ENCODE measurements at places on chromosomes 7 and 10. TPM values are rescaled to one million over a fixed set of nuclear protein-coding genes. Genes with fewer than 3 reads are reported as not detected.

GRCh38 chr7:4173615-4174014, 508.5 kb upstream of the FOXK1 start:
- no peaks in the 10 kb centered on the region for H3K27me3 ChIP-seq
- no peaks in the 10 kb centered on the region for H3K4me1 ChIP-seq
- no peaks in the 10 kb centered on the region for H3K36me3 ChIP-seq
- no peak overlapping the region for H3K4me3 ChIP-seq
- DNase-seq, result no peak
- H3K27ac ChIP-seq, result no peak overlapping the region

GRCh38 chr7:136138991-136139390, 161.8 kb upstream of the MTPN start:
- H3K4me1 ChIP-seq, result no peaks in the 10 kb centered on the region
- H3K27ac ChIP-seq, result no peak overlapping the region
- DNase-seq, result no peak
- no peak overlapping the region for H3K4me3 ChIP-seq

DNA sequence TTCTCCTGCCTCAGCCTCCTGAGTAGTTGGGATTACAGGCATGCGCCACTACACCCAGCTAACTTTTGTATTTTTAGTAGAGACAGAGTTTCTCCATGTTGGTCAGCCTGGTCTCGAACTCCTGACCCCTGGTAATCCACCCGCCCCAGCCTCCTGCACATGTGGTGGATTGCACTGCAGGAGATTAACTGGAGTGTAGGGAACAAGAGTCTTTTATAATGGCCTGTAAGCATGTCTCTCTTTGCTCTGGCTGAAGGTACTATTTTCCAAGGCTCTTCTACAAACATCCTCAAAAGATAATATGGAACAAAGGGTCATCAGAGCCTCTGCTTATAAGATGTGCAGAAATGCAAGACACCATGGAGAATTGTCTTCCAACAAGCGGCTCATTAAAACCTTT, 3.2 kb downstream of the TOMM7 start:
- no peak overlapping the region for H3K4me3 ChIP-seq
- peaks cover 6% of the 10 kb centered on the region for H3K27me3 ChIP-seq
- H3K4me1 ChIP-seq, result peaks cover 36% of the 10 kb centered on the region
- H3K36me3 ChIP-seq, result peaks cover 39% of the 10 kb centered on the region
- no peak overlapping the region for H3K27ac ChIP-seq
- no peak for DNase-seq

DNA sequence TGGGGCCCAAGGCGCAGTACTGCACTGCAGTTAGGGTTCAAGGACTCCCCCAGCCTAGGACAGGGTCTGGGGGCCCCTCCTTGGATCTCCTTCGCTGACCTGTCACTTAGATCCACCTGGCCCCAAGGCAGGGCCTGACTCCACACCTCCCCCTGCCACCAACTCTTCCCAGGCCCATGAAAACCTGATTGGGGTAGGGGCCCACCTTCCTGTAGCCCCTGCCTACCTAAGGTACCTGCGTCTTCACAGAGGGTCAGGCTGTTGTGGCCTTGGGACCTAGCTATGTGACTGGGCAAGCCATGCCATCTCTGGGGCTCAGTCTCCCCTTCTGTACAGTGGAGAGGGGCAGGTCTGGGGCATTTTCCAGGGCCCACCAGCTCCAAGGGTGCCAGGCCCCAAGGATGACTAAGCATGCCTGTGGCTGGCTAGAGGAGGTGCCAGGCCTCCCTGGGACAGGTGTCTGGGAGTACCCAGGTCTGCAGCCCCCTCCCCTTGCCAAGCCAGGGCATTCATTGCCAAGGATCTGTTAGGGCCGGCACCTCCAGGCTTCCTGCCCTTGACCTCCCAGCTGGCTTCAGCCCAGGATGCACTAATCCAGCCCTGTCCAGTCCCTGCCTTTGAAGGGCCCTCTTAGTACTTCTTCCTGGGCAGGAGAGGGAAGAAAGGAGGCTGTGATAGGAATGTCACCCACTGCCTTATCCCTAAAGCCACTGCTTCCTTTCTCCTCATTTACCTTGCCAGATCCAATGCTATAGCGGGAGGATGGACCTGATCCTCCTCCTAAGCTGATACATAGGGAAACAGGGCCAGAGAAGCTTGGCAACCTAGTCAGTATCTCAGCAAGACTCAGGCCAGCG, 1.3 kb downstream of the LIMK1 start:
- peak overlapping the region; percentile 87 for H3K4me3 ChIP-seq
- H3K36me3 ChIP-seq, result peaks cover 8% of the 10 kb centered on the region
- DNase-seq, result no peak
- no peaks in the 10 kb centered on the region for H3K27me3 ChIP-seq
- H3K4me1 ChIP-seq, result peaks cover 17% of the 10 kb centered on the region

DNA sequence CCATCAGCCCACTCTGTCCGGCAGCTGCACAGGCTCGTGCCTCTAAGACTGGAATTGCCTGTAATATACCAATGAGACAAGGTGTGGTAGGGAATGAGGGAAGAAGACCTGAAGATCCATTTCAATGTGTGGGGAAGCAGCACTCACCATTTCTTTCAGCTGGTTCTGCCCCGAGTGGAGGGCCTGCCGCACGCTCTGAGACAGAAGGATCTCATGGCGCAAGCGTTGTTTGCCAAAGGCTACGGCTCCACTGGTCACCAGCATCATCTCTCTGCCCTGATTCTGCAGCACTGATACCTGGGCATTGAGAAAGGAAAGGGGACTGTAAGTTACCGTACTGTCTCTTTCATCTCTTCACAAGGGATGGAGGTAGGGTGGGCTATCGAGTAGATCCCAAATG, 19.4 kb downstream of the ALDH18A1 start:
- no peak overlapping the region for H3K27ac ChIP-seq
- no peak for DNase-seq

DNA sequence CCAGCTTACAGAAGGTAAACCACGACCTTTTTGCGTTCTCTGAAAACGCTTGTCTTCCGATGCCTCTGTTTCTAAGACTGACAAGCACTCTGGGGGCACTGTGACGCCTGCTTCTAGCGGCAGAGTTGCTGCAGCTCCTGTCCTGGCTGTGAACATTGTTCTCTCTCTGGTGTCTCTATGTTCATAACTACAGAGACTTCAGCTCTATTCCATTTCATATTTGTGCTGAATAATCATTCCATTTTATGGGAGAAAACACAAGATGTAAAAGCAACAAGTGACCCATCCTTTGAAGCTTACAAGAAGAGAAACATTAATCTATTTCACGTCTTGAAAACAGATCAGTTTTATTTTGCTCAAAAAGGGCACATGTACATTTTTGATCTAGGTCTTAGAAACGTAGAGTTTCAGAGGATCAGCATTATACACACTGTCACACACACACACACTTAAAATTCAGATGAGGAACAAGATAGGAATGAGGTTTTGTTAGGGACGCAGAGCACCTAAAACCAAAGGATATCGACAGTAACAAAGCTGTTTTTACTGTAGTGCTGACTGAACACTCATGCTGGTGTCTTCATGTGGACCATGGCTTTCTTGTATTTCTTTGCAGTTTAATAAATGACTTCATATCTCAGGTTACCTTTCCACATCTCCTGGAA, 3.0 kb downstream of the IKZF1 start:
- H3K27me3 ChIP-seq, result no peaks in the 10 kb centered on the region
- H3K36me3 ChIP-seq, result peaks cover 70% of the 10 kb centered on the region
- H3K27ac ChIP-seq, result peak overlapping the region; percentile 95
- peaks cover 27% of the 10 kb centered on the region for H3K4me1 ChIP-seq

DNA sequence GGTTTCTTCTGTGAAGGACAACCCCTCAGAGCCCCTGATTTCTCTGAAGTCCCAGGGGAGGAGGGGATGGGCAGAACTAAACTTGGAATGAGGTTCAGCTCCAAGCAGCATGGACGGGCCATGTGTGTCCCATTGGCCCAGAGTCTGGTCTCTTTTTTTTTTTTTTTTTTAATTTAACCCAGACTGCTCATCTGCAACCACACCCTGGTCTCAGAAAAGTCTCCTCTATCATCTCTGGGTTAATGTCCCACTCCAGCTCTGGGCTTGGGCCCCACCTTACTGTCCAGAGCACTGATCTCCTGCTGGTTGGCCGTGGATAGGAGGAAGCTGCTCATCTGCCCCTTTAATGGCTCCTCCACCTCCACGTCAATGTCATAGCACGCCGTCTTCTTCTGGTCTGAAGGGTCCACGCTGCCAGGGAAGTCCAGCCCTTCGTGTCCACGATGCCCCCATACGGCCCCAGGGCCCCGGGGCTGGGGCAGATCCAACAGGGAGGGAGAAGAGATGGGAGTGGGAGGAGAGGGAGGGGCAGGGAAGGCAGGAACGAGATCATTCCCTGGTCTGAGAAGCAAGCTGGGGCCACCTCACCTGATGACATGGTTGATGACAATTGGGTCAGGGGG, 7.7 kb downstream of the CHPF2 start:
- H3K4me1 ChIP-seq, result peaks cover 19% of the 10 kb centered on the region
- no peak overlapping the region for H3K27ac ChIP-seq
- no peak for DNase-seq
- peaks cover 3% of the 10 kb centered on the region for H3K27me3 ChIP-seq

DNA sequence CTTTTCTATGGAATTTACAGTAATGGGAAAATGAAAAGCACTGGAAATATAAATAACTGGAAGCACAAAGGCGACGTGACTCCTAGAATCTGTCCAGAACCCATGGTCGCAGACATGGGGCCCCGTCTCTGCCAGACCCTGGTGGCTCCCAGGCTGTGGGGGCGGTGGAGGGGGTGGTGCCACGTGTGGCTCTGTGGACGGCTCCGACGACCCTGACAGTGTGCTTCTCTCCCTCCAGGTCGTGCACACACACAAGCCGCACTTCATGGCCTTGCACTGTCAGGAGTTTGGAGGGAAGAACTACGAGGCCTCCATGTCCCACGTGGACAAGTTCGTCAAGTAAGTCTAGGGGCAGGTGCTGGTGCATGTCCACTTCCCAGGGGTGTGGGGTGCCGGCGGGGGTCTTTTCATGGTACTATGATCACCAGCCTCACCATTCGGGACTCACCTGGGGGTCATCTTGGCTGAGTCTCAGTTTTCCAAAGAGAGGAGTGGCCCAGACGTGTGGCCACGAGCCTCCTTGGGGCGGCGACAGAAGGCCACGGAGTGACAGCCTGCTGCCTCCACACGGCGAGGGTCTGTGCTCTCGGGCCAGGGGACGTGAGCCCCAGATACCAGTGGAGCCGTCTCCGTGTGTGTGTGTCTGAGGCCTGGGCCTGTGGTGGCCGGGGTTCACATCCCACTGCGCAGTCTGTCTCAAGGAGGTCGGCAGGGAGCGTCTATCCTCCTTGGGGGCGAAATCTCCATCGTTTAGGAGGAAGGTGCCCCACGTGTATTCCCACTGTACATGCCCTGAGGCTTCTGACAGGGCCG, 108.2 kb downstream of the INPP5A start:
- no peak for DNase-seq
- no peaks in the 10 kb centered on the region for H3K27me3 ChIP-seq
- H3K4me1 ChIP-seq, result peaks cover 7% of the 10 kb centered on the region
- no peak overlapping the region for H3K27ac ChIP-seq
- H3K36me3 ChIP-seq, result no peaks in the 10 kb centered on the region

GRCh38 chr10:5971315-5971832, 6.0 kb downstream of the IL15RA start:
- peak overlapping the region; percentile 59 for H3K27ac ChIP-seq
- peaks cover 46% of the 10 kb centered on the region for H3K4me1 ChIP-seq
- H3K27me3 ChIP-seq, result no peaks in the 10 kb centered on the region
- peak; percentile 67 for DNase-seq
- peaks cover 28% of the 10 kb centered on the region for H3K36me3 ChIP-seq

GRCh38 chr7:29892231-29892630, 85.9 kb downstream of the WIPF3 start:
- DNase-seq, result no peak
- no peak overlapping the region for H3K27ac ChIP-seq
- no peaks in the 10 kb centered on the region for H3K4me1 ChIP-seq
- peaks cover 3% of the 10 kb centered on the region for H3K27me3 ChIP-seq
- no peaks in the 10 kb centered on the region for H3K36me3 ChIP-seq

DNA sequence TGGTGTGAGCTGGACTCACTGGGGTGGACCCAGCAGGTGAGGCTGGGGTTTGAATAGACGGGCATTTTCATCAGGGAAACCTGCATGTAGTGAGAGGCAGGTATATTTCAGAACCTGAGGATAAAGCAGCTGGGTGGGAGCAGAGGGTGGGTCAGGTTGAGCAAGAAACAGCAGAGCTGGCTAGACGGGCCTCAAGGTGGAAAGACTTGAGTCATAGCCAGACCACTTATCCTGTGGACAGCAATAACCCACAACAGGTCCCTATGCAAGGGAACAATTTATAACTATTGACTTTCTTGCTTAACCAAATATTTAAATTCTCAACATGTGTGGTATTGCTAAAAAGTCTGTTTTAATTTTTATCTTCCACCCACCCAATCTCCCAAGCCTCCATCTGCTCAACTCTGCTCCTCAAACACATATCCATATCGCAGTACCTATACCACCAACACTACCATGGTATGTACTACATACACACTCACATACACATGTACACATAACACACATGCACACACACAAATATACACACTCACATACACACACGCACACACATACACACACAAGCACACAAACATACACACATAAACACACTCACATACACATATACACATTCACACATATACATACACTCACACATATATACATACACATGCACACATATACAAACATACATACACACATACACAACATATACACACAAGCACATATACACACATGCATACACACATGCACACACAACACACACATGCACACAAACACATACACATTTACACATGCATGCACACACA, 129.0 kb upstream of the C7orf33 start:
- H3K27ac ChIP-seq, result no peak overlapping the region
- H3K4me1 ChIP-seq, result no peaks in the 10 kb centered on the region
- no peak for DNase-seq
- H3K36me3 ChIP-seq, result no peaks in the 10 kb centered on the region
- no peak overlapping the region for H3K4me3 ChIP-seq

- no peaks in the 10 kb centered on the region for H3K27me3 ChIP-seq
- no peaks in the 10 kb centered on the region for H3K4me1 ChIP-seq
- H3K4me3 ChIP-seq, result no peak overlapping the region
- DNase-seq, result no peak
- H3K27ac ChIP-seq, result peak overlapping the region; percentile 81
Observed at GRCh38 chr7:157932498-157933218, 595.9 kb downstream of the DNAJB6 start.

DNA sequence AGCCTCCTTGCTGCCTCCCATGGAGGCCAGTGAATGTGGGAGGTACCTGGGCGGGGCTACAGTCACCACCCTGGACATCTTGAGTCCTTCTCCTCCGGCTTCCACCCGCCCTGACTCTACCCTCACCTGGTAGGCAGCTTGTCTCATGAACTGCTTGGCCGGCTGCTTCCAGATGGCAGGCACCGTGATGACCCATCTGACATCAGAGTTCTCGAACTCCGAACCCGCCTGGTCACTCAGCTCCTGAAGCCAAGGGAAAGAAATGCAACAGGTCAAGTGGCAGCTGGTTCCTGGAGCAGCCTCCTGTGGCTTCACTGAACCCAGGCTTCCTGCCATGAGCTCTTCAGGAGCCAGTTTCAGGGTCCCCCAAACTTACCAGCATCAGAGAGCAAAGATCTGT, 50.1 kb downstream of the HSPA12A start:
- H3K4me1 ChIP-seq, result no peaks in the 10 kb centered on the region
- no peaks in the 10 kb centered on the region for H3K36me3 ChIP-seq
- H3K27me3 ChIP-seq, result peaks cover 6% of the 10 kb centered on the region
- H3K4me3 ChIP-seq, result no peak overlapping the region
- DNase-seq, result no peak

GRCh38 chr10:15123749-15124184, 26.6 kb downstream of the RPP38 start:
- H3K4me1 ChIP-seq, result peaks cover 22% of the 10 kb centered on the region
- peaks cover 55% of the 10 kb centered on the region for H3K36me3 ChIP-seq
- peak overlapping the region; percentile 90 for H3K27ac ChIP-seq
- DNase-seq, result no peak

Gene LIPK
- not detected for total RNA-seq

Gene TLX1
- total RNA-seq, result not detected

Gene AS3MT
- total RNA-seq, result 0.79 TPM

Gene TCERG1L
- total RNA-seq, result not detected

Gene SGCE
- 0.38 TPM for total RNA-seq

Gene UCN3
- not detected for total RNA-seq

Gene SEPHS1
- 64.2 TPM for total RNA-seq

Measured in activated CD4-positive, alpha-beta T cell treated with anti-CD3 and anti-CD28 coated beads, Interleukin-2, amount 10 ng/mL, durations not matched to agents 24 days and 14 days (primary cell).